ENCODE measurements at places on chromosomes 2 and 18. TPM values are rescaled to one million over a fixed set of nuclear protein-coding genes. Genes with fewer than 3 reads are reported as not detected.

DNA sequence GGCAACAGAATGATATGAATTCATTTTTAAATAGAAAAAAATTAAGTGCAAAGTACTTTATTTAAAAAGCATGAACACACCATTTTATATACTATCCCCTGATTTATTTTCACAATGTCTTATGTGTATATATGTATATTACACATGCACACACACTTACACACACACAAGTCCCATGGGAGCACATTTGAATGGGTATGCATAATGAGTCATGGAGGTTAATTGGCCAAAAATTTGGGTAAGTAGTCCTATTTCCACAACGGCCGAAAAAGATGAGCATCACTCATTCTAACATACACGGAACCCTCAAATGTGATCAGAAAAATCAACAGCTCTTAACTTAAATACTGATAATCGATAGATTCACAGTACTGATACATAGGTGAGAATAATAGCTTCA is 97.4 kb upstream of the NABP1 start:
- H3K27me3 ChIP-seq = no peaks in the 10 kb centered on the region
- DNase-seq = no peak
- no peaks in the 10 kb centered on the region for H3K36me3 ChIP-seq

- H3K27me3 ChIP-seq = no peaks in the 10 kb centered on the region
- H3K4me1 ChIP-seq = no peaks in the 10 kb centered on the region
Measured at GRCh38 chr2:203928849-203929248, 7.7 kb upstream of the ICOS start.

DNA sequence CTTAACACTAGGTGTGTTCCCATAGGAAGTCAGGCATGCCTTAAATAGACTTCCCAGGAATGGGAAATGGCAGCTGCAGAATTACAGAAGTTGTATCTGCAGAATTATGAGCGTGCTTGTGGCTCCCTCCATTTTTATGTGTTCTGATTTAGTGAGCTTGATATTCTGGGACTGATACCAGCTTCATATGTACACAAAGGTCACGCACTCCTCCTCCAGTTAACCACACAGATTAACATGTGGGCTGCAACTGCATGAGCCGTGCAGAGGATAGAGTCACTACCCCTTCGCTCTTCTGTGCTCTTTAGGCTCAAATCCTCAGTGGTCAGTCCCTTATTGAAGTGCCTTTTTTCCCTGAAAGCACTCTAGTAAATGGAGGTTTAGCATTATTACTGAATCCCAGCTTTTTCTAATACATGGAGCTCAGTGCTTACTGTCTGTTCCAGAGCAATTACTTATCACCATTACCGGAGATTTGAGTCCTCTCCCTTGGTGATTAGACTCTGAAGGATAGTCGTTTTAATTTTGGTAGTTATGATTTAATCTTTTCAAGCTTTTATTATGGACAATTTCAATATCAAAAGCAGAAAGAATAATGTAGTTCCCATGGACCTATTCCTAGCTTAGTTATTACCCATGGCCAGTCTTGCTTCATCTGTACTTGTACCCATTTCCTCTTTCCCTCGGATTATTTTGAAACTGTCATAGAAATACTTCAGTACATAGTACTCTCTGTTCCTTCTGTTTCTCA is 238.3 kb downstream of the PRKCE start:
- H3K27me3 ChIP-seq = no peaks in the 10 kb centered on the region
- H3K36me3 ChIP-seq = no peaks in the 10 kb centered on the region
- DNase-seq = no peak
- peaks cover 2% of the 10 kb centered on the region for H3K4me1 ChIP-seq

ME2 gene
- total RNA-seq = 66.9 TPM

CDH19 gene
- total RNA-seq = not detected

MALL gene
- 3.9 TPM for total RNA-seq

GRCh38 chr2:45439788-45440773 is 171.0 kb downstream of the SRBD1 start:
- no peaks in the 10 kb centered on the region for H3K27me3 ChIP-seq
- no peaks in the 10 kb centered on the region for H3K4me1 ChIP-seq
- no peak overlapping the region for H3K4me3 ChIP-seq
- no peak overlapping the region for H3K27ac ChIP-seq
- H3K36me3 ChIP-seq = no peaks in the 10 kb centered on the region

RGPD4 gene
- 0.08 TPM for total RNA-seq

- H3K4me3 ChIP-seq = no peak overlapping the region
- H3K27me3 ChIP-seq = no peaks in the 10 kb centered on the region
- H3K4me1 ChIP-seq = no peaks in the 10 kb centered on the region
- H3K36me3 ChIP-seq = peaks cover 5% of the 10 kb centered on the region
Measured at GRCh38 chr2:205988274-205988673, 97.7 kb downstream of the INO80D start.

DUSP19 gene
- 2.3 TPM for total RNA-seq

LAMA1 gene
- 48.7 TPM for total RNA-seq

DNA sequence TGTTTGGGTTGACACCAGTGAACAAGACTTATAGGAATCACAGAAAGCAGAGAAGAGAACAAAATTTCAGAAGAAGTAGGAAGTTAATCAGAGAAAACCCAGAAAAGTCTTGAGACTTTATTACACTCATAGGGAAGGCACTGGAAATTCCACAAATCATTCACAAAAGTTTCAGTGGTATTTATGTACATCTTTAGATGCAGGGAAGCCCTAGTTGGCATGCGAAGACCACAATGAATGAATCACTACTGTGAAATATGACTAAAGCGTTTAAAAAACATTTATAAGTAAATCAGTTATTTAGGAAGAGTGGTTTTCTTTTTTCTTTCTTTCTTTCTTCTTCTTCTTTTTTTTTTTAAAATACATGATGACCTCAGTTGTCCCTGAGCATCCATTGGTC is 105.1 kb downstream of the NUP35 start:
- no peak for DNase-seq
- H3K4me3 ChIP-seq = no peak overlapping the region
- H3K36me3 ChIP-seq = no peaks in the 10 kb centered on the region
- no peaks in the 10 kb centered on the region for H3K27me3 ChIP-seq
- H3K27ac ChIP-seq = no peak overlapping the region

COL3A1 gene
- total RNA-seq = not detected

HOXD12 gene
- not detected for total RNA-seq

HOXD10 gene
- total RNA-seq = not detected
